ENCODE measurements at places on chromosomes 16 and 17.

DNA sequence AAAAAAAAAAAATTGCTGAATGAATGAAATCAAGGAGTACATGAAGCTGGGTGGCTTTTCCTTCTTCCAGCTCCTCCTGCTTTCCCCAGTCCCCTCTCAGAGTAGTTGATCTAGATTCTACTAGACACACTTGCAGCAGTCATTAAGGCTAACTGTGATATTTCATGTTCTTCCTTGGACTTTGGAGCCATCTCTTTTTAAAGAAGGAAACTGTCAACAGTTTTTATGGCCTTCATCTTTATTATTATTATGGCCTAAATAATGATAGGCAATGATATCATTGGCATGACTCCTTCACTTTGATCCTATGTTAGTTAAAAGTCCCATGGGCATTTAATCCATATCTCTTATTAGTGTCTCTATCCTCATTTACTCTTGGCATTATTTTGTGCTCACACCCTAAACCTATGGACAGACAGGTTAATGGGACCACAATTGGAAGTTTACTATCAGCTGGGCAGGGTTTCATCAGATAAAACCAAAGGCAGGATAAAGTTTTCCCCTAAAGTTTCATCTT is 9.7 kb downstream of the C17orf78 start:
- DNase-seq = no peak

- DNase-seq = no peak
These were observed 5.1 kb downstream of the CD300E start for GRCh38 chr17:74618451-74618850.

DNA sequence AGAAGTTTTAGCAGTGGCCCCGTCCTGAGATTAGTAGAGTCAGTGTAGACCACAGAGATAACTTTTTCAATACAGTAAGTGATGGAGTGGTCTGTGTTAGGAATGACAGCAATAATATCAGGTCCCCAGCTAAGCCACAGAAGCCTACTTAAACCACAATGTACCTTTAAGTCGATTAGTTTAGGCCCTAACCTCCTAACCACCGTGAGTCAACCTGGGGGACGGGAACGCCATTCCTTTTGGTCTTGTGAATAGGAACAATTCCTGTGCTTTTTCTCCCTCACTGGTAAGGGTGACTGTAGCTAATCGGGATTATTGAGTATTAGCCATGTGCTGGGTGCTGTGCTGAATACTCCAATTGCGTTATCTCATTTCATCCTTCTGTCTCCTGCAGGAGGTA is 14.0 kb downstream of the YPEL2 start:
- DNase-seq = no peak

- DNase-seq = no peak
These were observed 356.2 kb upstream of the SALL1 start for GRCh38 chr16:51507286-51507685.

GRCh38 chr17:67708378-67708777 is 9.4 kb upstream of the NOL11 start:
- no peak for DNase-seq

GRCh38 chr17:18910326-18910725 is 41.6 kb upstream of the SLC5A10 start:
- no peak for DNase-seq

DNA sequence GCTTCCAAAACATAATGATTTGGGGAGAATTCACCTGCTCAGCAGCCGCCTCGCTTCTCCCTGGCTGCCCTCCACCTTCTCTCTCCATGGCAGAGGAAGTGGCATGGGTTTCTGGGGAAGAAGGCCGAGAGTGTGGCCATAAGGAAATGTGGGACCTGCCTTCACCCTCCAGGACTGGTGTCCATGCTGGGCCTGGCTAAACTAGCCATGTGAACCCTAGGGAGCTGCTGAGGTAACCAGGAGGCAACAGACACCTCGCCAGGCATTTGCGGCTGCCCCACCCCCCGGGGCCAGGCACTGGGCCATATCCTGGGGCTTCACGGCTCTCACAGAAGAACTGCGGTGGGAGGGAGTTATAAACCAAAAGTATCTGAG is 9.9 kb upstream of the CMTM4 start:
- DNase-seq = no peak
